ENCODE measurements at places on chromosomes 3 and 15. TPM values are rescaled to one million over a fixed set of nuclear protein-coding genes. Genes with fewer than 3 reads are reported as not detected.

Gene CFAP161
- total RNA-seq: 0.50 TPM

Gene ERICH6
- 0.19 TPM for total RNA-seq

GRCh38 chr15:80636675-80637074 is 58.4 kb upstream of the ABHD17C start:
- H3K4me3 ChIP-seq: no peak overlapping the region
- H3K27ac ChIP-seq: no peak overlapping the region
- DNase-seq: no peak

Gene KBTBD8
- total RNA-seq: 1.8 TPM

DNA sequence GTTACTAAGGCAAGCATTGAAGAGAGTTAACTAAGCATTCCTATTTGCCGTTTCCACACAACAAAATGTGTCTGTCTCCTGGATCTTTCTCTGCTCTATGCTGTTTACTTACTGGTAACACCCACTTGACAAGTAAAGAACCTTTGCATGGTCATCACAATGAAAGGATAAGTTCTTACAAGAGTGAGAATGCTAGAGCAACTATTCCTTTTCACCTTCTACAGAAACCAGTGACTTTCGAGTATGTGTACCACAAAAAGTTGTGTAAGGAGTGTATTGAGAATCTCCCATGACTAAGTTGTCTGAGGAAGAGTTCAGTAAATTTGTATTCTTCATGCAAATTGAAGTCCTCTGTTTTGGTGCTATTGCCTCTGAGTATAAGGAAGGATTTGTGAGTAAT is 10.8 kb downstream of the TIPARP start:
- no peak overlapping the region for H3K4me3 ChIP-seq
- DNase-seq: no peak
- H3K27me3 ChIP-seq: no peaks in the 10 kb centered on the region
- no peak overlapping the region for H3K27ac ChIP-seq

DNA sequence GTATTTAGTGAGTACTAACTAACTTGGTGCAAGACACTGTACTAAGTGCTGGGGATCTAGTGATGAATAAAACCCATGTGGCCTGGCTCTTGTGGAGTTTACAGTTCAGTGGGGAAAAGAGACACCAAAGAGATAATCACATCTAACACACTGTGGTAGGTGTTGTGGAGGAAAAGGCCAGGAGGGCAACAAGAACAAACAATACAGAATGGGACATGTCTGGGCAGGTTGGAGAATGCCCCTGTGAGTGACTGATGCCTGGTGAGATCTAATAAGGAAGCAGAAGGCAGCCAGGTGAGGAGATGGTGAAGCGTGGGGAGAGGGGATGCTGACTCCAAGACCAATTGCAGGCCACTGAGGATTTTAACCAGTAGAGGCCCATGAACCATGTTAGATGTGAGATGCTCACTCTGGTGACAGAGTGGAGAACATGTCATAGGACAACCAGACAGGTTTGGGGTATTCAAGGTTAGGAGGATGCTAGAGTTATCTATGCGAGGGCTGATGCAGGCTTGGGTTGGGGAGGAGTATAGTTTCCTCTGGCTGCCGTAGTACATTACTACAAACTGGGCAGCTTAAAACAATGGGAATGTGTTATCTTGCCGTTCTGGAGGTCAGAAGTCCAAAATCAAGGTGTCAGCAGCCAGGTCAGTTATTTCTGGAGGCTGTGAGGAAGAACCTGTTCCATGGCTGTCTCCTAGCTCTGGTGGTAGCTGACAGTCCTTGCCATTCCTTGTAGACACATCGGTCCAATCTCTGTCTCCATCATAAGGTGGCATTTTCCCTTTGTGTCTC is 81.4 kb downstream of the ARNT2 start:
- peaks cover 7% of the 10 kb centered on the region for H3K4me1 ChIP-seq
- no peaks in the 10 kb centered on the region for H3K27me3 ChIP-seq
- no peak overlapping the region for H3K27ac ChIP-seq
- no peak overlapping the region for H3K4me3 ChIP-seq
- DNase-seq: no peak

Gene ABHD14A
- 20.7 TPM for total RNA-seq

Gene SCN5A
- total RNA-seq: 0.72 TPM

GRCh38 chr15:52509500-52510245 is 19.0 kb downstream of the MYO5A start:
- H3K4me3 ChIP-seq: no peak overlapping the region
- no peaks in the 10 kb centered on the region for H3K27me3 ChIP-seq
- no peaks in the 10 kb centered on the region for H3K4me1 ChIP-seq
- DNase-seq: no peak
- no peaks in the 10 kb centered on the region for H3K36me3 ChIP-seq

Gene DNAH12
- total RNA-seq: 0.38 TPM

DNA sequence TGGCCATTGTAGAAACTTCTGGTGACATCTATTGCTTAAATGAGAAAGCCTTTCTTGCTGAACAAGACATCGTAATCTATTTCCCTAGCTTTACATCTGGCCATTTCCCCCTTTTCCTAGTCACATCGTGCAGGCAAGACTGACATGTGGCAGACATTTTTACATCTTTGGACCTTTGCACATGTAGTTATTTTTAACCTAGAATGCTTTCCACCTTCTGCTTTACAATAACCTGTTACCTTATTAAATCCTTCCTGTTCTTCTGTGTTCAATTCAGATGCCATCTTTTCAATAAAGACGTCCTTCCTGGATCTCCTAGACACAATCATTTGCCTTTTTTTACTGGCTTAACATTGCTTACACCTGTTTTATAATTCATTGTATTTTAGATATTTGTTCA is 343.3 kb downstream of the DIPK2A start:
- H3K4me1 ChIP-seq: no peaks in the 10 kb centered on the region
- H3K36me3 ChIP-seq: no peaks in the 10 kb centered on the region
- no peaks in the 10 kb centered on the region for H3K27me3 ChIP-seq
- H3K27ac ChIP-seq: no peak overlapping the region

GRCh38 chr3:31699309-31699953 is 166.7 kb downstream of the STT3B start:
- H3K36me3 ChIP-seq: peaks cover 13% of the 10 kb centered on the region
- H3K4me3 ChIP-seq: no peak overlapping the region

- peaks cover 10% of the 10 kb centered on the region for H3K4me1 ChIP-seq
- H3K4me3 ChIP-seq: no peak overlapping the region
- no peaks in the 10 kb centered on the region for H3K27me3 ChIP-seq
- no peak overlapping the region for H3K27ac ChIP-seq
Measured at GRCh38 chr3:128609294-128609693, 41.3 kb downstream of the RPN1 start.

Gene ZPLD1
- total RNA-seq: 1.2 TPM

- no peak for DNase-seq
- no peak overlapping the region for H3K27ac ChIP-seq
- no peaks in the 10 kb centered on the region for H3K36me3 ChIP-seq
- H3K27me3 ChIP-seq: no peaks in the 10 kb centered on the region
- H3K4me3 ChIP-seq: no peak overlapping the region
Measured at GRCh38 chr15:86550075-86550474, 470.4 kb downstream of the AGBL1 start.

DNA sequence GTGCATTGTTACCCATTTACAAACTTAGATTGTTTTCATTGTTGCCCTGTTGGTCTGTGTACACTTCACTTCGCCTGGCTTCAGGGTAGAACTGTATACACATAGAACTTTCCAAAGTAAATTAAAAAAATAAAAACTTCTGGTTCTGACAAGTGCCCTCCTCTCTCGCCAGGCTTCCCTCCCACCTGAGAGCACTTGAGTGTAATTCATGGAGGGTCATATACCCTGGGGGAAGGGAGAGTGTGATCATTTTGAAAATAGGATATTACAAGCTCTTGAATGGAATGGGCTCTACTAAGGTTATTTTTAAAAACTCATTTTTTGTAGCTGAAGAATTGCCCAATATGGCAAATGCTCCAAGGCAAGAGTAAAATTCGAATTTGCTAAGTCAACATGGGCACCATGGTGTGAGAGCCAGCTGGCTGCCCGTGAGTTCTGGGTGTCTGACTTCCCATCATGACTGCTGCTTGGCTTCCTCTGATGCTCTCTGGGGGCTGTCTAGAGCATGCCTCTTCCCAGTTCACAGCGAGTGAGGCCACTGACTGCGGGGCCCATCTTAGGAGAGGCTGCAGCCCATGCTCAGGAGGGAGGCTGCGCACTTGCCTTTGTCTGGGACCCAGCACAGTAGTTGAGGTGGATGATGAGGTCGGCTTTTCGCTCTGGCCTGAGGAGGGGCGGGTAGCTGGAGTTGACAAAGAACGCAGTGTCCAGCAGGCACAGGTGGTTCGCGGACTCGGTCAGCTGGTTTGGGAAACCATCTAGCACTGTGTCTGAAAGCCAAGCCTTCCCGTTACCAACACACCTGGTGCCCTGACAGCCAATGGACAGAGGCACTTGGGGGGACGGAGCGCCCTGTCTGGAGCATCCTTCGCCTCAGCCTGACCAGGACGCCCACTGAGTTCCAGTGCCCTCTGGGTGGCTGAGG is 13.1 kb upstream of the EHD4 start:
- DNase-seq: no peak
- H3K27me3 ChIP-seq: no peaks in the 10 kb centered on the region
- H3K36me3 ChIP-seq: no peaks in the 10 kb centered on the region
- H3K4me1 ChIP-seq: no peaks in the 10 kb centered on the region

GRCh38 chr15:35142578-35142977 is 57.5 kb upstream of the NANOGP8 start:
- H3K4me1 ChIP-seq: no peaks in the 10 kb centered on the region
- H3K4me3 ChIP-seq: no peak overlapping the region
- H3K36me3 ChIP-seq: no peaks in the 10 kb centered on the region
- no peak overlapping the region for H3K27ac ChIP-seq
- DNase-seq: peak; percentile 41
- no peaks in the 10 kb centered on the region for H3K27me3 ChIP-seq

DNA sequence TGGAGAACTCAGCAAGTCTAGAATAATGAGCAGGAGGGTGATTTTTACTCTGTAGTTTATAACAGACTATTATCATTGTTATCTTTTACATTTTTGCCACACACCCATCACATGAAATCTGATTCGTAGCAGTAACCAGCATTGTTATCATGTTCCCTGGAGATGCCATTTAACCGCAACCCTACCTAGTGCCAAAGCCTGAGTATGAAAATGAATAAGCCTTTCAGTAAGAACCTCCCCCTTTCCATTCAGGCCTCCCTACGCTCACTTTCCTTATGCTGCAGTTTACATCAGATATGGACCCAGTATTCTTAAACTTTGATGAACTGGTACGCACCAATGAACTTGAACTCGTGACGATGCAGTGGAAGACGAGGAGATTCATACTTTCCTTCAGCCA is 158.7 kb upstream of the SPRED1 start:
- no peaks in the 10 kb centered on the region for H3K27me3 ChIP-seq
- no peaks in the 10 kb centered on the region for H3K4me1 ChIP-seq

- no peak for DNase-seq
- no peak overlapping the region for H3K27ac ChIP-seq
- no peaks in the 10 kb centered on the region for H3K36me3 ChIP-seq
- no peak overlapping the region for H3K4me3 ChIP-seq
- no peaks in the 10 kb centered on the region for H3K4me1 ChIP-seq
Measured at GRCh38 chr15:98812716-98813446, 164.5 kb downstream of the IGF1R start.

DNA sequence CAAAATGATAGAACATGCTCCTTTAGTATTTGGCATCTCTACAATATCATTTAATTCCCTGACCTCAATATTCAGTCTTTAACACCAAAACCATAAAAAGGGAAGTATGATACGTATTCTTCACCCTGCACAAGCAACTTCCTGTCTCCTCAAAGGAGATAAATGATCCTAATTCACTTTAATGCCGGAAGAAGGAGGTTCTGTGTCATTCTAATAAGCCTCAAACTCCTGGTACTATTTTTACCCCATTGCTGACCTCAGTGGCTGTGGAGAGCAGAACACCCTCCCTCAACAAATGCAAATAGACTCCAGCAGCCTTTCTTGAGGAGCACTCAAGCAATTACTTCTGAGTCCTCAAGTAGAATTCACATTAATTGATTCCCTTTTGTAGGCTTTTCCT is 173.3 kb downstream of the TMEM108 start:
- no peak overlapping the region for H3K27ac ChIP-seq
- H3K4me3 ChIP-seq: no peak overlapping the region
- no peaks in the 10 kb centered on the region for H3K27me3 ChIP-seq

Gene NR1I2
- total RNA-seq: 0.38 TPM

Gene HOMER2
- total RNA-seq: 35.8 TPM

Gene SAMD7
- not detected for total RNA-seq

- H3K27ac ChIP-seq: no peak overlapping the region
- no peaks in the 10 kb centered on the region for H3K27me3 ChIP-seq
- peaks cover 10% of the 10 kb centered on the region for H3K36me3 ChIP-seq
- no peaks in the 10 kb centered on the region for H3K4me1 ChIP-seq
- DNase-seq: no peak
Measured at GRCh38 chr3:185623939-185624665, 38.0 kb downstream of the SENP2 start.

GRCh38 chr15:25691544-25692430 is 171.3 kb downstream of the ATP10A start:
- no peaks in the 10 kb centered on the region for H3K27me3 ChIP-seq
- no peak overlapping the region for H3K27ac ChIP-seq
- DNase-seq: no peak
- H3K4me3 ChIP-seq: no peak overlapping the region
- H3K36me3 ChIP-seq: no peaks in the 10 kb centered on the region
- no peaks in the 10 kb centered on the region for H3K4me1 ChIP-seq

- no peaks in the 10 kb centered on the region for H3K27me3 ChIP-seq
- no peak overlapping the region for H3K4me3 ChIP-seq
- H3K36me3 ChIP-seq: no peaks in the 10 kb centered on the region
Measured at GRCh38 chr3:43960448-43960840, 269.7 kb downstream of the ABHD5 start.

DNA sequence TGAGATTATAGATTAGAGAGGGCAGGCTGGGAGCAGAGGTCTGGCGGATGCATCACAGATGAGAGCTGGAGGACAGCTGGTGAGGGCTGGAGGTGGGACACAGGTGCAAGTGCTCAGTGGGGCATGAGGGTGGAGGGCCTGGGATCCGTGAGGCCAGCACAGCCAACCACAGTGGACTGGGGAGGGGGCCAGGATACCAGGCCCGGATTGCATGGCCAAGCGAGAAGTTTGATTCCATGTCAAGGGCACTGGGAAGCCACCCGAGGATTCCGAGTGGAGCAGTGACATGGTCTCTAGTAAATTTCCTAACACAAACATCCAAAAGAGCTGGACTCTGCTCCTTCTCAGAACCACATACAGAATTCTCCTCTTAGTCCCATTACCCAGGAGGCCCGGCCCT is 44.0 kb upstream of the SLC41A3 start:
- no peaks in the 10 kb centered on the region for H3K27me3 ChIP-seq
- peaks cover 9% of the 10 kb centered on the region for H3K36me3 ChIP-seq
- peak; percentile 2 for DNase-seq
- H3K4me3 ChIP-seq: no peak overlapping the region
- H3K4me1 ChIP-seq: no peaks in the 10 kb centered on the region

- no peaks in the 10 kb centered on the region for H3K4me1 ChIP-seq
- H3K4me3 ChIP-seq: no peak overlapping the region
- no peak for DNase-seq
Measured at GRCh38 chr3:60120245-60120644, 1070.4 kb upstream of the CFAP20DC start.

DNA sequence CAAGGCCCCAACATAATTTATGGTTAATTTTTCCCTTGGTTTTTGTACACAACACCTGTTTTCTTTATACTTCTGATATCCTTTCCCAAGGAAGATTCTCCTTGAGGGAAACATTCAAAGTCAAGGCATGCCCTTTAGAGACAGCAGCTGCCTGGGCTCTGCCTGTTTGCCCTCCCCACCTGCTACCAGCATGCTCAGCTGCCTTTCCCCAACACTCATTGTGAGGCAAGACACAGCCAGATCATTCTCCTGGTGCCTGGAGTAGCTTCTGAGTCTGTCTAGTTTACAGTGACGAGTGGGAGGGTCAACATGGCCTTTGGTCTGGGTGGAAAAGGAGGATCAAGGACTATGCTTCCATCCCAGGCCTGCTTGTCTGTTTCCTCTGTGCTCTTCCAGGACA is 132.5 kb downstream of the EPHB1 start:
- no peak overlapping the region for H3K27ac ChIP-seq
- no peak for DNase-seq

Measured in kidney (tissue), 22 donors.